Stimulated activated CD8-positive, alpha-beta memory T cell treated with anti-CD3 and anti-CD28 coated beads, Interleukin-7, amount 100 ng/mL, for 24 hours (primary cell): ENCODE measurements at places on chromosomes 7 and 10.

GRCh38 chr7:134654104-134654775, 7.6 kb downstream of the BPGM start:
- no peak for DNase-seq

DNA sequence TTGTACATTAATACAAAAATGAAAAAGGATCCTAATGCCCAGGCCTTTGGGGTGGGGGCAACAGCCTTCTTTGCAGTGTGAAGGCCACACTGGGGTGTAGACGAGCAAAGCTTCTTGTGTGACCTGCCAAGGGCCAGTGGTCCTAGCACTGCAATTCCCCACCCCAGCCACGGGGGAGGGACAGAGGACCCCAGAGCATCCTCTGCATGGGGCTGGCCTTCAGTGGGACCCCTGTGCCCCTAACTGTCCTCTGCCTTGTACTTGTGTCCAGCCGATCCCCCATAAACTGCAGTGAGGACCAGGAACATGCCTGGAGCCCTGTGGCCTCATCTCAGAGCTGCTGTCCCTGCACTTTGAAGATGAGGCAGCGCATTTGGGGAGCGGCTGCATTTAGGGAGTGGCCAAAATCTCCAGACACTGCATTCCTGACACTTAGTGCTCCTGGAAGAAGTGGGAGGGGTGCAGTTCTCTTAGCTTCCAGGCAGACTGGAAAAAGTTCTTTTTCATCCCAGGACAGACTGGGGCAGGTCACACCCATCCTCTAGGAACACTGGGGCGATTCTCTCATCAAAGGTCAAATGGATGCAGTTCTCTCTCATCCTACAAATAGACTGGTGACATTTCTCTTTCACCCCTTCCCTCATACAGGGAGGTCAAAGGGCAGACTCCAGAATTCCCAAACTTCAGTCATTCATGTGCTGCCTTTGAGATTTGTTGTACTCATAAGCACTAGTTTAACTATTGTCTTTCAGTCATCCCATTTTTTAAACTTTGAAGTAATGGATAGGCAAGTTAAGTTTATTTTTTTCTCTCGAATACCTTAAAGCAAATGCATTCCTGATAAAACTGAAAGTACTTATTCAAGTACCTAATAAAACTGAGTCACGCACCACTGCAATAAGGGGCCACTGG, 922 bp upstream of the MYO1G start:
- DNase-seq, result no peak

DNA sequence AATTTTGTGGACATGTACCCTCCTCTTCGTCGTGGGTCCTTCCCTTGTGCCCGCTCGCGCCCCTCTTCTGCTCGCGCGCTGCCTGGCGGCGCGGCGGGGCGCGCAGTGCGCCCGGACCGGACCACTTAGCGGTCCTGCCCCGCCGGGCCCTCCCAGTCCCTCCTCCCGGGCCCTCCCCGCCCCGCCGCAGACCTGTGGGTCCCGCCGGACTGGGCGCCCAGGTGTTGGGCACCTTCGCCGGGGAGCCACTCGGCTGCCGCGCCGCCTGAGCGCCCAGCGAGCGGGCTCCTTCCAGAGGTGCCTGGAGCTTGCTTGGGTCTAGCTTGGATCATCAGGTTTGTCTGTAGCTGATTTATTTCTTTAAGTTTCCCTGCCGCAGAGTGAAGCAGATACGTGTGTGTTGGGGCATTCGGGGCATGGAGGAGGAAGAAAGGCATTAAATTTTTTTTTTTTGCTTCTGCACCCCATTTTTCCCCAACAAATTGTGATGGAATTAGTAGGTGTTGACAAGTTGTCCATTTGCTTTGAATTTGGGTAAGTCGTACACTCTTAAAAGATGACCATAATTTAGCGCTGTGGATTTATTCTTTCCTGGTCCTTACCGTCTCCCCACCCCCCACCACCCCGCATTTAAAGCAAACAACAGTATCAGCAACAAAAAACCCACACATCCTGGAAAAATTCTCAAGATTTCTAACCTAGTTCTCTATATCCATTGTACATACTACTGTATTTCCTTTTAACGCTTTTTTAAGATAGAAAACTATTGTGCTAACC, 905 bp downstream of the C1GALT1 start:
- DNase-seq, result peak; percentile 3

- no peak for DNase-seq
These were observed 618.4 kb upstream of the NRP1 start for GRCh38 chr10:33952692-33953360.

DNA sequence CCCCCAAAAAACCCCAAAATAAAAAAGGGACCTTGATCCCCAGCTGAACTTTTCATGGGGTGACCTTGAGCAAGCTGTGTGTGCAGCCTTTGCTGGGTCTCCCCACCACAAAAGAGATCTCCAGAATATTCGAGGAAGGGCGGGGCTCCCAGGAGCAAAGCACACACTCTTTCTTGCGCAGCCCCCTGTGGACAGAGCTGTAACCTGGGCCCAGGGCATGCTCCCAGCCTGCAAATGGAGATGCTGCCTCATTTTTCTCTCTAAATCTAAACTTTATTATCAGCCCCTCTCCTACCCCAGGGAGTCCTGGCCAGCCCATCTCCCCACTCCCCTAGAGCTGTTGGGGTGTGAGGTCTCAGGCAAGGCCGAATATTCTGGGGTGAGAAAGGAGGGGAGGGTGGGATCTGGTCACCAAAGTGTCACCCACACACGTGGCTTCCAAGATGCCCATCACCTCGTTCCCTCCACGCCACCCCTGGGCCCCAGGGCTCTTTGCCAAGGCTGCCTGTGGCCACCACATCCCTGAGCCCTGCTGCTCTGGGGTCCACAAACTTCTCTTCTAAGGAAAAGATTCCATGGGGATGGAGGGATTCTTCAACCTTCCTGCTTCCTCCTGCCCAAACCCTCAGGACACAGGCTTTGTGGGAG, 1.7 kb upstream of the CALML3 start:
- DNase-seq, result no peak

DNA sequence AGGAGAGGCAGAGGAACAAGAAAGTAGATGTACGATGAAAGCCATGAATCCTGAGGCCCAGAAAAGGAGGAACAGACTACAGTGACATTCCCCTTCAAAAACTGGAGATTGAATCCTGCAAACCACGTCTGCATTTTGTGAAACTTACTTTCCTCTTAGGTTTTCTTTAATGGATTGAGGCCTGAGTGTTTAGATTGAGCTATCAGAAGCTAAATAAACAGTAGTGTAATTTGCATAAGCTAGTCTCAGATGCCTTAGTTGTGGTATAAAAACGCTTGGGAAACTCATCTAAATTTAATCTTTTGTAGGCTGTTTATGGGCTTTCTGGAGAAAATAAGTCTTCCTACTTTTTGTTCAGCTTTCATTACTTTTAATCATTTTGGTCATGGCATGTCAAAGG, 94.8 kb upstream of the HDAC9 start:
- no peak for DNase-seq

DNA sequence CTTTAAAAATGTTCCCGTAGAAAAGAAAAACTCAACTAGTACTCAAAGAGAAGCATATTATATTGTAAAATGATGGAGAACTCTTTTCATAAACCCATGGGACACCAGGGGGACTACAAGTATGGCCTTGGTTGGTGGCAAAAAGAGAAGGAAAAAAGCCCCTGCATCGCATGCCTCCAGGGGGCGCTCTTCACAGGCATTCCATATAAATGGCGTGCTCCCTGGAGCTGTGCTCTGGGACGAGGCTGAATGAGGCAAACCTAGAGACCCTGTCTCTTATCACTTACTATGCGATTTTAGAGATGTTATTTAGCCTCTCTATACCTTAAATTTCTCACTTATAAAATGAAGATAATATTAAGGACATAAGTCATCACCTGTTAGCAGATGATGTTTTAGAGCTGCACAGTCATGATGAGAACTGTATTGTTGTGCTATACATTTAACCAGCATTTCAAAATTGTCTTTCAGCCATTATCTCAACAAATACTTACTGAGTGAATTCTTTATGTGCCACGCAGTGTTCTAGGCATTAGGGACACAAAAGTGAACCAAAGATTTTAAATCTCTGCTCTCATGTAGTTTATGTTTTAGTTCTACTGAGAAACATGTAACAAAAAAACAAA, 105.8 kb downstream of the ARHGAP21 start:
- DNase-seq, result peak; percentile 9

DNA sequence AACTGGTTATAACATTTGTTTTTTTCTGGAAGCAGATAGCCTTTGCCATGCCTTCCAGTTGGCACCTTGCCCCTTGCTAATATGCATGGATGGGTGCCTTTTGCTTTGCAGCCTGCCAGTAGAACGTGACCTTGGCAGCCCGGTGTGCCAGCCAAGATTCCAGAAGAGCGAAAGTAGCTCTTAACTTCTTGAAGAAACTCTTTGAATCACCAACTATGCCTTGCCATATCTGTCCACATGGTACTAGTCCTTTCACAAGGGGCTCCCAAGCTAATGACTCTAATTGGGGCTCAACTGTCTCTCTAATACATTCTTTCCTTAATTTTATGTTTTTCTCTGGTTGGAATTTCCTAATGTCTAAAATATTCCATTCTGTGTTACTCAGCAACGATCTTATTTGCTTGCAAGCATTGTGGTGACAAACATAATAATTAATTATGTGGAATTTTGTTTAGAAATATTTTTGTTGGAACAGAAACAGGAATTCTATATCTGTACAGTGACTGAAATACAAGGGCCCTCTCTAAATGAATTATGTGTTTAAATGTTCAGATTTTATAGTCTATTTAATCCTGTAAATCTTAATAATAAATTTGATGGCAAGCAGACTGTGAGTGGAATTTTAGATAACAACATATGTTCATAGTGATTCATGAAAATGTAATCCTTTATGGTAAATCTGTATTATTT, 45.8 kb downstream of the HDAC9 start:
- DNase-seq, result no peak

DNA sequence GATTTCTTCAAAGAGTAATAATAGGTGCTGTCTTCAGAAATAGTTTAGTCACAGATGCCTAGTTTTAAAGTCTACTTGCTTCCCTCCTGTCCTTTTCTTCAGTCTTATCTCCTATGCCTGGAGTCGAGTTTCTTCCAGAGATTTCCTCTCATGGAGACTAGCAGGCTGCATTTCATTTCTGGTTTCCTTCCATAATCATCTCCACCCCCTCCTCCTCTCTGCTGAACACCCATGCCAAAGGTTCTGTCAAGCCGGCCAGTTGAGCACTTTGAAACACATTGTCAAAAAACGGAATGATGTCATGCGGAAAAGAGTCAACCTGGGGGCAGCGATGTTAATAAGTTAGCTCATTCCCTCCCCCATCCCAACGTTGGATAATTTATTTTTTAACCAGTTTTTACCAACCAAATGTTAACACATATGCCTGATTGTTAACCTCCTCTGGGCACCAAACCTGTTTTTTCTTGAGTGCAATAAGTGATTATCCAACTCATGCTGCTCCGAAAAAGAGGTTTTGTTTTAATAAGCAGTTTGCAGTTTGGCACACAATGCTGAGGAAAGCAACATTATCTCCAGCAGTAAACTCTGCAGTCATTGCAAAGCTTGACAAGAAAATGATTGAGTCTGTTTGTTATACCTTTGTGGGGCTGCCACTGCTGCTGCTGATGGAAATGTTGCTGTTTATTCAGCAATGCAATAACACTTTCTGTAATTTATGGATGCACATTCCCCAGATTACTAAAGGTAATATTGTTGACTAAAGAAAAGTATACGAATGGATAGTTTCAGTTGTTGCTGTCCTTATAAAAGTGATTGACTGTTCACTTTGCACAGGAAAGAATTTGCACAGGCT, 161.6 kb downstream of the LRMDA start:
- DNase-seq, result no peak

DNA sequence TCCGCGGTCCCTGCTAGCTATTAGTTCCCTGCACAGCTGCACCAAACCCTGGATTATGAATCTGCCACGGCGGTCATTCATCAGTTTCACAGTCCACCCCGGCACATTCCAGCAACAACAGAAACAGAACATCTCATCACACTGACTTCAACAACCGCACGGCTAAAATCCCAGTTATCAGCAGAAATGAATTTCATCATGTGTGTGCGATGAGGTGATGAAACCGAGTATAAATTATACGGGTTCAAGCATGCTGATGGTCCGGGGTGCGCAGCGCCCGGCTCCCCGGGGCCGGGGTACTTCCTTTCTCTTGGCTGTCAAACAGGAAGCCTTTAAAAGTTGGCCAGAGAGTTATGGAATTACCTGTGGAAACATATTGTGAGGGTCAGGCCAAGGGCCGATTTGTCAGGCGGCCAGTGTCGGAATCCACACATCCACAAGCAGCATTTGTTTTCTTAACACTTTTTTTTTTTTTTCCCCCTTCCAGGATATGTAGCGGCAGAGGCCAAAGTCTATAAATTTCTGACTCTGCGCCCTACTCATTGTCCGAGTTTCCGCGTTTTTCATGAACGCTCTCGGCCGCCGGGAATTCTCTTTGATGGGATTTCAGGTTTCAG, 420.9 kb upstream of the MGMT start:
- no peak for DNase-seq

GRCh38 chr10:67853512-67853911, 15.5 kb upstream of the DNAJC12 start:
- no peak for DNase-seq

- DNase-seq, result no peak
These were observed 67.3 kb upstream of the TPK1 start for GRCh38 chr7:144903201-144903600.

- DNase-seq, result no peak
These were observed 63.5 kb downstream of the ZNF365 start for GRCh38 chr10:62437696-62438095.

DNA sequence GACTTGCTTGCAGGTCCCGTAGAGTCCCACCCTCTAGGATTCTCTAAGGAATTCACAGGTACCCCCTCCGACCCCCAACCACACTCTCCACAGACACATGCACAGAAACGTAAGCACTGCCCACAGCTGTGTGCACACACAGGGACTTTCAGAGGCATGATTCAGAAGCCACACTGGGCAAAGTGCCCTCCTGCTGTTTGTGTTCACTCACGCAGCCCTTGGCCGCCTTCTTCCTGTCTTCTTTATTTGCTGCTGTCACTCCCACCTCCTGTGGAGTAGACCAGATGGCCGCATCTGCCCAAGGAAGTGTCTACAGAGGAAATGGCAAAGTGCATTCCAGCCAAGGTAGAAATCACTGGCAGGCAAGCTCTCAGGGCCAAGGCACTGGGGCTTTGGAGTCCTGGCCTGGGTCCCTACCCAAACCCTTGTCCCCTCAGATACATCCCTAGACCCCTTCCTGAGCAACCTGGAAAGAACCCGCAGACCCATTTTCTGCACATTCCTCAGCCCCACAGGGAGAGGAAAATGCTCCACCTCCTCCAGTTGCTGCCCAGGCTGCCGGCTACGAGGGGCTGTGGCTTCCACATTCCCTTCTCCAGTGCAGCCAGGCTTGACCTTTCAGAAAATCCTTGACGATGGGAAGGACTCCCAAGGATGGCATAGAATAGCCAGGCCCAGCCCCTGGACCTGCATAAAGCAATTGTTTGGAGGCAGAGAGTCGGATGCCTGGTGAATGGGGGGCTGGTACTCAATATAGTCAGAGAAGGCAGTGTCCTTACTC, 21.6 kb upstream of the GIMAP8 start:
- no peak for DNase-seq
